Mammary epithelial cell (primary cell): ENCODE measurements at places on chromosomes 4 and X.
A peak's percentile ranks its signal among the peaks of the same experiment; 100 is the strongest.

GRCh38 chr4:120055795-120056194, 10.9 kb downstream of the MAD2L1 start:
- no peak for DNase-seq

DNA sequence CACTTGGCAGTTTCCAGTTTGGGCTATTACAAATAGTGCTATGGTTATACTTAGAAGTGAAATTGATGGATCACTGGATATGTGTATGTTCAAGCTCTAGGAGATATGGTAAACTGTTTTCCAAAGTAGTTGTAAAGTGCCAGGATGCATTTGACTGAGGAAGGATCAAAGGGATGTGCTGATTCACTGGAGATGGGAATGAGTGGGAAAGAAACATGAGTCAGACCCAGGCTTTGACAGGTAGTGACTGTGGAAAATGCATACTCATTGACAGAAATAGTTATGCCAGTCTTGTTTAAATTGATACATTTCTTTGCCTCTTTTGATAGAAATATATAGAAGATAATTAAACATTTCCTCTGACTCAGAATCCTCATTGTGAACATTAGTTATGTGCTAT, 77.9 kb downstream of the CEP135 start:
- DNase-seq, result peak; percentile 41

DNA sequence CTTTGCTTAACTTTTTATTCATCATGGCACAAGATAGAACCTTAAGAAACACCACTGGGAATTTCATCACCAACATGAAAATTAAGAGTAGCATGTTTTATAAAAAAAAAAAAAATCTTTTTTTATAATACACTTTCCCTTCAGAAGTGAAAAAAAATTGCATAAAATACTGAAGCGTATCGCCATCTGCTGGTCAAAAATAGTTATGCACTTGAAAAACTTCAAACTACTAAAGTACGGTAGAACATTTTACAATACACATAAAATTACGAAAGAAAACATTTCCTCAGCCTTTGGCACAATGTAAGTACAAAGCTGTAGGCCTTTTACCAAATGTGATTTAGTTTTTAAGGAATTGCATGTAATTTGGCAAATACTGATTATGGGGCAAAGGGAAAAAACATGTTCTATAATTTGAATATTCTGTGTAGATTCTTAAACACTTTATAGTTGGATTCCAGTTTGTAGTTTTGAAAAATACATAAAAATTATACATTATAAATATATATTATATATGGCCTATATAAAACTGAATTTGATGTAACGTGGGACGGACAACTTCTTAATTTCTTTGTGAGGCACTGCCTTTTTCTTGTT, 26.5 kb downstream of the HCCS start:
- no peak for DNase-seq

DNA sequence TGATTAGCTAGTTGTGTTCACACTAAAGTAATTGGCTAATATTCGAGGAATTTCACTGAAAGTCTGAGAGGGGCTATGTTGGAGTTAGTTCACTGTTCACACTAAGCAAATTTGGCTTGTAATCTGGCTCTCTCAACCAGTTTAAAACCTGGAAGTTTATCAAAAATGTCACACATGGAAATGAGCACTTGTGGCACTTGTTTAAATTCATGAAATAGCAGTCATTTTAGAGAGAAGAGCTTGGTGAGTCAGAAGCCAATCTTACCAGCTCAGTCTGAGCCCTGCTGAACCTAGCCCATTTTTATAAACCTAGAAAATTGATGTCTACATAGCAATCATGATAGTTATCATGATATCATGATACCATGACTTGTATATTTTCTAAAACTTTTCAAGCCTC, 90.7 kb upstream of the JADE1 start:
- DNase-seq, result no peak

- no peak for DNase-seq
Observed at GRCh38 chr4:123878976-123879375, 482.4 kb downstream of the SPRY1 start.

GRCh38 chrX:38154340-38154739, 66.3 kb downstream of the SRPX start:
- no peak for DNase-seq
